ENCODE measurements at places on chromosomes 7 and 10.

DNA sequence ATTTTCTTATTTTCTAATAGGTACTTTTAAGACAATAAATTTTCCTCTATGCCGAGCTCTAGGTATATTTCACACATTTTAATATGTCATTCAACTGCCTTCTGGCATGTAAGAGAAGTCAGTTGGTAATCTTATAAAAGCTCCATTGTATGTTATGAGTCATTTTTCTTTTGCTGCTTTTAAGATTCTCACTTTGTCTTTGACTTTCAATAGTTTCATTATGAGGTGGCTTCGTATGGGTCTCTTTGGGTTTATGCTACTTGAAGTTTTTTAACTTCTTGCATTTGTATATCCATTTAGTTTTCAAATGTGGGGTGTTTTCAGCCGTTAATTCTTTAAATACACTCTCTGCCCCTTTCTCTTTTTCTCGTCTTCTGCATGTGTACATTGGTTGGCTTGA, 80.5 kb downstream of the ABCA13 start:
- peak; percentile 80 for DNase-seq

GRCh38 chr7:96004578-96004977, 232.2 kb downstream of the DYNC1I1 start:
- no peak for DNase-seq

- peak; percentile 33 for DNase-seq
Observed at GRCh38 chr10:97399843-97400545, 1.1 kb downstream of the RRP12 start.

DNA sequence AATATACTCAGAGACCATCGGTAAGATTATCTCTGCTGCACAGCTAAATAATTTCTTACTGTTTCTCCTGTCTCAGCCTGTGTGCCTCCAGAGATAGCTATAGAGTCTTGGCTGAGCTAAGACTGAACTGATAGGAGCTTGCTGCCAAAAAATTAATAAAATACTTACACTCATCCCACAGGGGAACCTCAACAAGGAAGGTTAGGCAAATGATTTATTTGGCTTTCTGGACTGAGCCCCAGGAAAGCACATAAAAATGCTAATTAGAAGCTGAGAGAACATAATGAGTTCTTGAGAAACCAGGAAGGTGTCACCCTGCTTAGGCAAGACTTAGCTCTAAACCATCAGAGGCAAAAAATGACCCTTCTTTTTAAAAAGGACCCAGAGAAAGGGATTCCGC, 534.5 kb downstream of the TNS3 start:
- no peak for DNase-seq
